Stimulated activated CD8-positive, alpha-beta memory T cell treated with anti-CD3 and anti-CD28 coated beads, Interleukin-2, amount 100 ng/mL, for 1 hour (primary cell): ENCODE measurements at places on chromosomes 1 and 21.
A peak's percentile ranks its signal among the peaks of the same experiment; 100 is the strongest.

DNA sequence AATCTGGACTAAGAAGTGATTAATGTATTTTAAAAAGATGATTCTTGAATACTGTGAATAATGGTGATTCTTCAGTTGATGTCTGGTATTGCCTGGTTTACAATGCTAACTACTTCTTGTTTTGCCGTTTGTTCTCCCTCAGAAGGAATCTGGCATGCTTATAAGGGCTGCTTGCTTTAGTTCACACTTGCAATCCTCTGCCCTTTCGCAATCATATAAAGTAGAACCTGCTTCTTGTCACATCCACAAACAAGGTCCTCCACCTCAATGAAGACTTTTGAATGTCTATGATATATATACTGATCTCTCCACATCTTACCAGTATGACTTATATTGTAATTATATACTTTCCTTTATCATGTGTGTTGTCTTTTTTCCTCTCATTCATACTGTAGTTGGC, 92.6 kb downstream of the ADGRL4 start:
- no peak for DNase-seq

DNA sequence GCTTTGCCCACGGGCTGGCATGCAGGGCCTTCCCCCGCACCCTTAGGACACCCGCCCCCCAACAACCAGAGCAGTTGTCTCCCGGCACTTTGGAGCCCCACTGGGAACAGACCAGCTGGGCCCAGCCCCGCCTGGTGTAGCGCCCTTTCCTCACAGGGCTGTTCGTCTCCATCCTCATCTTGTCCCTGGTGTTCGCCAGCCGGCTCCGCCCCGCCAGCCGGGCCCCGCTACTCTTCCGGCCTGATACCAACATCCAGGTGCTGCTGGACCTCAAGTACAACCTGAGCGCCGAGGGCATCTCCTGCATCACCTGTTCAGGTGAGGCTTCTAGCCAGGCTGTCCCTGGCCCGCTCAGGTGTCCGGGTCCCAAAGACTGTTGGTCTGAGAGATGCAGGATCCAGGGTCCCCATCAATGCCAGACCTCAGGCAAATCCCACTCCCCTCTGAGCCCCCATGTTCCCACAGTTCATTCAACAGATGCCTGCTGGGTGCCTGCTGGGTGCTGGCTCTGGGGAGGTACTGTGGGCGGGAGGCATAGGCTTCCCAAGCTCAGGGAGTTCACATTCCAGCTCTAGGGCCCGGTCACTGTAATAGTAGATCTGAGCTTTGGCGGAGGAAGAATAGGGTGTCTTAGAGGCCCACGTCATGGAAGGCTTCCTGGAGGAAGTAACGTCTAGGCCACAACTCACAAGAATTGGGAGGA, 41.7 kb downstream of the DISP3 start:
- DNase-seq: no peak

DNA sequence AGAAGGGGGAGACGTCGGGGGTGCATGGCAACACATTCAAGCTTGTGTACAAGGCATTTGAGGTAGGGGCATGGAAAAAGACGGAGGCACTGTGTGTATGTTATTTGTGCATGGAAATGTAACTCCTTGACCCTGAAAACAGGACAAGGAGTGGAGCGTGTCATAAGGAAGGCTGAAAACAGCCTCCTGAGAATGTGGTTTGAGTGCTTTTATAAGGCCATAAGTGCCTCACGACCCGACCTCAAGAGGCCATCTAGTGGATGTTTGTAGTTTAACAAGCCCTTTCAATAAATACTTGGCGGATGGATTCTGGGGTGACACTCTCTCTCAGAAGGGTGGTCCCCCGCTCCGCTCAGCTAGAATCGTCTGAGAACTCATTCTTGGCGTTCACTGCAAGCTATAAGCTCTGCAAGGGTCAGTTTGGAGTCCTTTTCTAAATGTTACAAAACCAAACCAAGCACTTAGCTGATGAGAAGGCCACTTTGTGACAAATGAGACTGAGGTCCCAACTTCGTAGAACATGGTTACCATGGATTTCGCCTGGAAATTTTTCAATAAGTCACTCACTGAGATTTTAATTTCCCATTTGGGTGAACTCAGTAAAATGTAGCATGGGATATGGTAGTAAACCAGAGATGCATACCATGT, 38.8 kb upstream of the CLCA4 start:
- DNase-seq: no peak

- no peak for DNase-seq
These were observed 1.6 kb upstream of the STK40 start for GRCh38 chr1:36387141-36387949.

DNA sequence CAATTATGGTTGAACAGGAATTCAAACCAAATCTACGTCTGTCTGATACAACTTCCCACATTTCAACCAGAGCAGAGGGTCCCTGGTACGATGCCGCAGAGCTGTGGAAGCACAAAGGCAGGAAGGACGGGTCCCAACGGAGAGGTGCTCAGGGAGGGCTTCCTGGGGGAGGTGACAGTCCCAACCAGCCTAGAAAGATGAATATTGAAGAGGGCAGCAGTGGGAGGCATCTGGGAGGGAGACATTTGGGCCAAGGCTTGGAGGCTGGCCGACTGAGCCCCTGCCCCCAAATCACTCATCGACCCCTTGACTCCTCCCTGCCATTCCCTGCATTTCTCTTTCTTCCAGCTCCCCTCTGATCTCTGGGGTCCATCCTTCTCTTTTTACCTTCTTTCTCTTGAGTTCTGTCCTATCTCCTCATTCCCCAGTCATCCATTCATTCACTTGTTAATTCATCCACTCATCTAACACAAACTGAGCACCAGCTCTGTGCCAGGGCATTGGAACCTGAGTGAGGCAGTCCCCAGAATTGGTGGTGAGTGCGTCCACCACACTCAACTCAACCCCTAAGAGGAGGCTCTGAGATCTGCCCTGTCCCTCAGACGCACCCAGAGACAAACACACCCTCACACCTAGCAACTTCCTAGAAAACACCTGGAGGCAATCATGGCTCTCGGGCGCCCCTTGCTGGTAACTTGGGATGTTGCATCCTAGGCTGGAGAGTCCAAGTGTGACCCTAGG, 13.2 kb upstream of the CELA3B start:
- peak; percentile 64 for DNase-seq

GRCh38 chr21:25967181-25967900, 203.2 kb downstream of the APP start:
- no peak for DNase-seq

- no peak for DNase-seq
These were observed 19.2 kb downstream of the CRCT1 start for GRCh38 chr1:152533327-152533938.

DNA sequence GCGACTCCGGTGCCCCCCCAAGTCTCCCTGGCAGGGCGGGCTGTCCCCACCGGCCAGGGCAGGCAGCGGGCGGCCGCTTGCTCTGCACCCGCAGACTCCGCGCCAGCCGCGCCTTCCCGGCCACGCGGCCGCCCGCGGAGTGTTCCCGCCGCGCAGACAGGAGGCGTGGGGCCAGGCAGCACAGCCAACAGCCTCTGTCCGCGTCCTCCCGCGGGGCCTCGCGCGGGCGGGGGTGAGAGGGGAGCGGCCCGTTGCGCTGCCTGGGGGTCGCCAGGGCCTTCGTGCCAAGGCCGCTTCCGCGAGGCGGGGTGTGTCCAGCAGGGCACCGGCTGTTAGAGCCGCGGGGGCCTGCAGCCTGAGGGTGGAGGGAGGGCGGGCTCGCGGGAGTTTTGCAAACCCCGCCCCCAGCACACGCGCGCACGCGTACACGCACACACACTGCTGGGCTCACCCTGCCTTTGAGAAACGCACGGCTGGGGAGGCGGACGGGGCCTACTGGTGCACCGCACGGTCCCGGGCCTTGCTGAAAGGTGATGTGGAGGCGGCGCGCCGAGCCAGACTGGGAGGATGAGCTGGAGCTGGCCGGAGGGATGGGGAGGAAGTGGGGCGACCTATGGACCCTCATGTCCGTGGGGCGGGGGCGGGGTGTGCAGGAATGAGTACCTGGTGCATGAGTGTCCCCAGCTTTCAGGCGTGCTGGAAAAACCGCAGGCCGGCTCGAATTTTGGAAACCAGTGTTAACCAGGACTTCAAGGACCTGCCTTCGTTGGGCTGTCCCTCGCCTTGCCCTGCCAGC, 41.5 kb downstream of the KIAA1614 start:
- peak; percentile 39 for DNase-seq

GRCh38 chr1:166700696-166701095, 138.6 kb upstream of the POGK start:
- DNase-seq: no peak

DNA sequence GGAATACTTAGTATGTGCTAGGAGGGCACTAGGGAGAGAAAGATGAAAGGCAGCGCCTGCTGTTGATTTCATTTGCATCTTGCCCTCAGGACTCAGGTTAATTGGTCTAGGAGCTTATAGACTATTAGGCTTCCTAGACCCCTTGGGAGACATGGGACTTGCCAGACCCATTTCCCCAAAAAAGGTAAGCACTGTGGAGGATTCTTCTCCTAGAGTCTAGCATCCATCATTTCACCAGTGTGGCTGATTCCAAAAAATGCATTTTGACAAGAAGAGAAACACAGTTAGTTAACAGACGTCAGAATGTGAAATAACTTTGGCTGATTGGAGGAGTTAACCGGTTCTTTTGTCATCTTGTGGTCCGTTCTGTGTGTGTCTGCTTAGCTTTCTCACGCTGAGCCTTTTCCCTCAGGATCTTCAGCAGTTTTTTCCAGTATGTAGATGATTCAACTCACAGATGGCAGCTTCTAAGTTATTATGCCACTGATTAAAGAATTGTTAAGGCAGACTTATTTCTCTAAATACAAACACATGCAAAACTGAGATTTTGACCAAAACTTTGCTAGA, 108.8 kb downstream of the KIF26B start:
- DNase-seq: no peak

DNA sequence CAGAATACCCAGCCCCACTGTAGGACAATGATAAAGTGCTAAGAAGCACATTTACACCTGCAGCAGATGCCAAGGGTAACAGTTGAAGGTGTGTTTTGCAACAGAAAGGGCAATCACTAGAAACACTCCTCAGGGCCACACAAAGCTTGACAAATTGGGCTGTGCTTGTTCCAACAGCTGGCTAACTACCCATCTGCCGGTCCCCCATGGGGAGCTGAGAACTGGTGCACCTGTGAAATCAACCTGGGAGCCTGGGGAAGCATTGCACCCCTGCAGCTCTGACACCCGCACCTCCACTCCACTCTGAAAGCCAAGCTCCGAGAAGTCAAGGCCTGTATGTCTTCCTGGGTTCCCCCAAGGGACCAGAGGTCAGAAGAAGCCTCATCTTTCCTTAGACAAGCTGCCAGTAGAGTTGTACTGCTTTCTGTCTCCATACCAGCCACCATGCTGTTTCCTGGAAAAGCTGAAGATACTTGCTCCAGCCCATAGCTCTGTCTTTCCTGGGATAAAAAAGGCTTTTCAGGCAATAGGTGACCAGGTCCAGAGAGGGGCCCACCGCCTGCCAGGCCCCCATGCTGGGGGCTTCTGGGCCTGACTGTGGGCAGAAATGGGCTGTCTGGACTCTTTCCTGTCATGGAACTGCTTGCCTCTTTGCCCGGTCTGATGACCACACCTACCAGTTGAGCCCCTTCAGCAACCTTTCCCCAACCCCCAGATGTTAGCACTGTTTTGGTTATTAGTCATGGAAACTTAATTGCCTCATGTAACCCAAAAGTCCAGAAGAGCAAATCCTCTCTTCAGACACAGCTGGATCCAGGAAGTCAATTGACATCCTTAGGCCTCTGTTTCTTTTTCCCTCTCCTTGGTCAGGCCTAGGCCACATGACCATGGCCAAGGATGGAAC, 93.6 kb downstream of the KIF14 start:
- DNase-seq: no peak

DNA sequence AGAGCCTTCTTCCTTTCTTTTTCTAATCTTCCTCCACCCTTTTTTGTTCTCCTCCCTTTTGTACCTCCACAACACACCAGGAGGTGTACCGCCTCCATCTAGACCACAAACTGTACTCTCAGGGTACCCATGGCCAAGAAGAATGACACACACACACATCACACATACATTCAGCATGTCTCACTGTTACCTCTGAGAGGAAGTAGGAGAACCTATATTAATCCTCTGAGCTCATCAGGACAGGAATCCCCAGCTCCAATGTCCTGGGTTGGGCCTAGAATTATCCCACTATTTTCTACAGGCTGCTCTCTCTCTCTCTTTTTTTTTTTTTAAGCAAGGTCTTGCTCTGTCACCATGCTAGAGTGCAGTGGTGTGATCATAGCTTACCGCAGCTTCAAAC, 36.7 kb downstream of the ATP2B4 start:
- DNase-seq: no peak

GRCh38 chr1:14949836-14950713, 203.5 kb upstream of the TMEM51 start:
- DNase-seq: no peak

DNA sequence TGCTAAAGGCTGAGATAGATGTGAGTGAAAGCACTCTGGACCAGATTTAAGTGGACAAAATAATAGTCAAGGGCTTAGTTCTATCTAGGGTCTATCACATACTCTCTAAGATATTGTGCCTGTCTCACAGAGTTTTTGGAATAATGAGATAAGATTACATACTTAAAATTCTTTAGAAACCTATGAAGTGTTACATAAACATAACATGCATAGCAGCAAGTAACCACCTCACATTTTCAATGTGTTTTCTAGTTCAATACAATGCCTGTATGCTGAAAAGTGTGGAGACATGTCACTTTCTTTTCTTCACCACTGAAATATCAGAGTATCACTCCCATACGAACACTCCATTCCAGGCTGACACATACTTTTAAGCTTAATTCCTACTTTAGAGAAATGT, 16.2 kb downstream of the SDCCAG8 start:
- no peak for DNase-seq
